ENCODE measurements at places on chromosomes 11 and 22.

- no peak for DNase-seq
Measured at GRCh38 chr11:34641456-34641855, 20.6 kb downstream of the EHF start.

- no peak for DNase-seq
Measured at GRCh38 chr22:17077255-17077654, 7.5 kb upstream of the IL17RA start.

DNA sequence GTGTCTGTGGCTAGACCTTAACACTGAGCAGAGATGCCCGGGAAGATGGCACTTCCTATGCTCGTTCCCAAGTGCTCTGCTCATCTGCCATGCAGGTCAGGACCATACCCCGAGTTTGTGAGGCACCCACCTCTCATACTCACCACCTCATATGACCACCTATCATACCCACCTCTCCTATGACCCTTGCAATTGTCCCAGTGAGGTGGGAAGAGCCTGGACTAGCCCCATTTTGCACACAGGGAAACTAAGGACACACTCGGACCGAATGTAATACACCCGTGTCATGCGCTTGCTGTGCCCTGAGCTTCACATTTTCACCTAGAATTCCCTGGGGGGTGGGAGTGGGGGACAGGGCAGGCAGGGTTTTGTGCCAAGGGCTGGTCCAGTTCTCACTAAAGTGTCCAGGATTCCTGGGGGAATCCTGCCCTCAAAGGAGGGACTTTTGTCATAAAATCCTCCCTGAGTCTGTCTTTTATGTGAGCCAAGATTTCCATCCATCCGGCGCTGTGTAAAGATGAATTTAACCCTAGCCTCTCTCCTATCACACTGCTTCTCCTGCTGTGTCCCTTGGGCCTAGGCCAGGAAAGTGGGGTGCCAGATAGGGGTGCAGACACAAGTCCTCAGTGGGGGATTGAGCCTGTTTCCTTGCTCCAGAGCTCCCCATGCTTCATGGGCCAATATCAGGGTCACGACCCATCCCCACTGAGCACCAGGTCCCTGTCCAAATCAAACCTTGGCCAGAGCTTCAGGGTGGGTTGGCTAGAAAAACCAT lies 20.0 kb downstream of the TPBGL start:
- no peak for DNase-seq

DNA sequence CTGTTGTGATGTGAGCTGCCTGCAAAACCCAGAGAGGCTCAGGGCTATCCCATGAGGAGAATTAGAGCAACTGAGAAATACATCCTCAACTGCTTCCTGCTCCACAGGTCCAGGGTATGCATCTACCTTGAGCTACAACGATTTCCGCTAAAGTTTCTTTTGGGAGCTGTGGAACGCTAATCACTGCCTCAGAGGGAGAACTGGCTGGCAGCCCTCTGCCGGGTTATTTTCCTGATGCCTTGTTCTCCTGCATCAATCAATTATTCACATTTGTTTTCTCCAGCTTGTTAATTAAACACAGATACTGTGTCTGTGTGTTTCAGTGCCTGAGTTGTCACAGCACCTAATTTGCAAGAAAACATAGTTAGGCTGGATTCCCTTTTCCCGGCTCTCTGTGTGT lies 211.1 kb upstream of the PLET1 start:
- DNase-seq = no peak

GRCh38 chr22:22682807-22683667 lies 38.6 kb downstream of the GGTLC2 start:
- no peak for DNase-seq

GRCh38 chr11:63239254-63239653 lies 4.1 kb downstream of the SLC22A25 start:
- no peak for DNase-seq

DNA sequence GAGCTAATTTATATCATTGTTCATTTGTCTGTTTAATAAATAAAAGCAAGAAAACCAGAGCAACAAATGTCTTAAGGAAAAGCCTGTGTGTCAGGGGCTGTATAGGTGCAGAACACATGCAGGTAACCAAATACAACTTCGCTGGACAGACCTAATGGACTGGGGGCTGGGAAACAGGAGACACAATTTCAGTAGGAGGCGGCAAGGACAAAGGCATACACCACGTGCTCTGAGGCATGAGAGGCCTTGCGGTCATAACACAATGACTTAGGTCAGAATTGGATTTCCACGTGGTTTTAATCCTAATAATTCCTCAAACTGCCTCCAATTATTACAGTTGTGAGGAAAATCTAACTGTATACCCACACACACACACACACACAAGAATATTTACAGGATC lies 8.7 kb upstream of the GLB1L3 start:
- DNase-seq = no peak

DNA sequence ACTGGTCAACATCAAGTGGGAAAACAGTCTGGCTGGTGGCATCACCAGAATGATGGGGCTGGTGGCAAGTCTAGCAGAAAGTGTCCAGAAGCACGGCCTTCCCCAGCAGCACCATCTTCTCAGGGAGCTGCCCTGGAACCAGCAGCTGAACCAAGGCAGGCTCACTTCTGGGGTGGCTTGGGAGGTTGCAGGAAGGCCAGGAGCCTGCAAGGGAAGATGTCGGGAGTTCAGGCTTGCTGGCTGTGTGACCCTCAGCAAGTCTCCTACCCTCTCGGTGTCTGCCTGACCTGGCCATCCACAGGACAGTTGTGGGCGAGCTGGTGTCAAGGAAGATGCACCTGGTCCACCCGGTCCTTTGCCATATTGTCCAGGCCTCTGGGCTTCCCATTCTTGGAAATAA lies 2.3 kb upstream of the PNPLA5 start:
- no peak for DNase-seq

GRCh38 chr22:44329179-44329796 lies 16.5 kb upstream of the SHISAL1 start:
- no peak for DNase-seq

DNA sequence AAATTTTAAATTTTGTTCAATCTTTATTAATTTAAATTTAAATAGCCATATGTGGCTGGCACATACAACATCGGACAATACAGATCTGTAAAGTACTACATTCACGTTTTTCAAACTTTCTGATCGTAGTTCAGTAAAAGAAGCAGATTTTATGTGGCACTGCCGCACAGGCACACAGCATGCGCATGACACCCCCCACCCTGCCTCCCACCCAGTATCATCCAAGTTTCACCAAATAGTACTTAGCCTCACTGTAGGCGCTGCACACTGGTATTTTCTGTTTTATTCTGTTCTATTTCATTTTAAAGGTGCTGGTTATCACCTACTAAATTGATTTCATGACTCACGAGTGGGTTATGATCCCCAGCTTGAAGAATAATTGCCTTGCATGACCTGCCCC lies 159.9 kb downstream of the HIPK3 start:
- no peak for DNase-seq

GRCh38 chr22:26587991-26588613 lies 1.8 kb downstream of the TPST2 start:
- no peak for DNase-seq

GRCh38 chr22:25077964-25078363 lies 121.7 kb upstream of the CRYBB3 start:
- DNase-seq = no peak

GRCh38 chr11:1488575-1489180 lies 2.1 kb upstream of the MOB2 start:
- DNase-seq = no peak

DNA sequence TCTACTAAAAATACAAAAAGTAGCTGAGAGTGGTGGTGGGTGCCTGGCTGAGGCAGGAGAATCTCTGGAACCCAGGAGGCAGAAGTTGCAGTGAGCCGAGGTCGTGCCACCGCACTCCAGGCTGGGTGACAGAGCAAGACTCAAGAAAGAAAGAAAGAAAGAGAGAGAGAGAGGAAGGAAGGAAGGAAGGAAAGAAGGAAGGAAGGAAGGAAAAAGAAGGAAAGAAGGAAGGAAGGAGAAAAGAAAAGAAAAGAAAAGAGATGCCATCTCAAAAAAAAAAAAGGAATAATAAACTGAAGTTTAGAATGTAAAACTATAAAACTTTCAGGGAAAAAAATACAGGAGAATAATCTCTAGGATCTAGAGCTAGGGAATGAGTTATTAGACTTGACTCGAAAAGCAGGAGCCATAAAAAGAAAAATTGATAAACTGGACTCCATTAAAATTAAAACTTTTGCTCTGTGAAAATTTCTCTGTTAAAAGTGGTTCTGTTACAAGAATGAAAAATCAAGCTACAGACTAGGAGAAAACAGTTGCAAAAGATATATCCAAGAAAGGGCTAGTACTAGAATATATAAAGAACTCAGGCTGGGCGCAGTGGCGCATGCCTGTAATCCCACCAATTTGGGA lies 13.4 kb upstream of the SEPTIN5 start:
- DNase-seq = no peak

GRCh38 chr11:86798988-86799387 lies 1.4 kb upstream of the PRSS23 start:
- DNase-seq = no peak

- DNase-seq = no peak
Measured at GRCh38 chr22:18103527-18104269, 6.9 kb upstream of the TUBA8 start.

DNA sequence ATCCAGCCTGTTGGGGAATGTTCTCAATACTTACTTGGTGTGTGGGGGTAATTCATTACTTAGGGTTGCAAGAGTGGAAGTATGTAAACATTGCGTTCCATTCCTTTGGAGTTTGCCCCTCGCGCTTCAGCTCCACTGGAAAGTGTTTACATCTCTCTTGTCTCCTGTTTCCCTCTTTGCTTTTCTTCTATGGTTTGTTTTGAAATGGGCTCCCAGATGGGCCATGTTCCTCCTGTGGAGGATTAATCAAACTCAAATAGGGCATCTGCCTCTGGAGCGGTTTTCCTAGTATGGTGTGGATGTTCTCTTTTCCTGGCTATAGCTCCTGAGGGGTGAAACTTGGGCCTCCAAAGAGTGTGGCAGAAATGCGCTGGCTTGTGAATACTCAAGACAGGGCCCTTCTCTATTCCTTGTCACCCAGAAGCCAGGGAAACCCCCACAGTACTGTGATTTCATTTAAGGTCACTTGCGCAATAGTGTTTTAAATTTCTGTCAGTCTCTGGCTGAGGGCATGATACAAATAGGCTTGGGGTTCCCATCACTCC lies 51.9 kb downstream of the CD44 start:
- no peak for DNase-seq

DNA sequence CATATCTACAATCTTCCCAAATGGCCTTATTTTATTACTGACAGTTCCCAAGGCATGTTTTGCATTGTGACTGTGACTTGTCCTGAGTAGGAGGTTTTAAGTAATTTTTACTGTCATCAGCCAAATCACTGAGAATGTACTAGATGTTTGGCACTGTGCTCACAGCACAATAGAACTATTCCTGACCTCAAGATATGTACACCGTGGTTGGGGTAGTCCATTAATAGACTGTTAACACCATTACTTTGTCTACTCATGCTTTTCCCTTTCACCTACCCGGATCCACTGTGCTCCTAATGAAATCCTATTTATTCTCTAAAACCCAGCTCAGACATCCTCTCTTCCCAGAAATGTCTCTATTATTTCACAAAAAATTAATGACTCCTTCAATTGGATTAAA lies 168.7 kb upstream of the TENM4 start:
- no peak for DNase-seq

DNA sequence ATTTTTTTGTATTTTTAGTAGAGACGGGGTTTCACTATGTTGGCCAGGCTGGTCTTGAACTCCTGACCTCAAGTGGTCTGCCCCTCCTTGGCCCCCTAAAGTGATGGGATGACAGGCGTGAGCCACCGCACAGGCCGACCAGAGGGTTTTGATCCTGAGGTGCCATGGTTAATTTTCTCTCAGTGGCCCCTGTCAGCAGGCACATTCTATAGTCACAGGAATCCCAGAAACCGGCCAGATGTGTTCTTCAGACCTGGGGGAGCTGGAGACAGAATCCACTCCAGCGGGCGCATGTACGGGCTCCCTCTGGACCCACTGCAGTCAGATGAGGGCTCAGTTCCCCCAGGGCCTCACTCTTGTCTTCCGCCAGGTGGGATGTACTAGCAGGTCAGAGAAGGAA lies 17.0 kb downstream of the IGLL1 start:
- no peak for DNase-seq

GRCh38 chr11:127472505-127472904 lies 471.9 kb upstream of the KIRREL3 start:
- no peak for DNase-seq

DNA sequence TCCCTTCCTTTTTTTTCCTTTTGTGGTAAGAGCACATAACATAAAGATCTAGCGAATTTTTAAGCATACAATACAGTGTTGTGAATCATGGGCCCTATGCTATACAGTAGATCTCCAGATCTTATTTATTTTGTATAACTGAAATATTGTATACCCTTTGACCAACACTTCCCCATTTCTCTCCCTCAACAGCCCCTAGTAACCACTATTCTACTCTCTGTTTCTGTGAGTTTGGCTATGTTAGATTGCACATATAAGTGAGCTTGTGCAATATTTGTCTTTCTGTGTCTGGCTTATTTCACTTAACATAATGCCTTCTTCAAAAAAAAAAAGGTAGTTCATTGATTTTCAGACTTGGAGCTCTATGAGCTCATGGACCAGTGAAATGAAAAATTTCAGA lies 180.5 kb downstream of the C11orf91 start:
- no peak for DNase-seq

Data from HFF-Myc (cell line).